ENCODE measurements at places on chromosomes 6 and 20.
A peak's percentile ranks its signal among the peaks of the same experiment; 100 is the strongest.

GRCh38 chr6:162343198-162343935, 384.2 kb downstream of the PRKN start:
- DNase-seq: no peak

- no peak for DNase-seq
Measured at GRCh38 chr6:85672623-85673022, 29.9 kb upstream of the SYNCRIP start.

- no peak for DNase-seq
Measured at GRCh38 chr6:94389218-94389617, 969.9 kb upstream of the EPHA7 start.

- peak; percentile 69 for DNase-seq
Measured at GRCh38 chr6:37566111-37566949, 66.6 kb upstream of the CCDC167 start.

GRCh38 chr6:45633272-45633908, 255.7 kb upstream of the SUPT3H start:
- no peak for DNase-seq

- DNase-seq: no peak
Measured at GRCh38 chr20:44765091-44765490, 19.4 kb downstream of the KCNK15 start.

Measured in upper lobe of right lung (tissue), 1 donor.